DMS 273 treated with DMSO at 0.1 percent for 48 hours (cell line): ENCODE measurements at places on chromosomes 3 and 15.

DNA sequence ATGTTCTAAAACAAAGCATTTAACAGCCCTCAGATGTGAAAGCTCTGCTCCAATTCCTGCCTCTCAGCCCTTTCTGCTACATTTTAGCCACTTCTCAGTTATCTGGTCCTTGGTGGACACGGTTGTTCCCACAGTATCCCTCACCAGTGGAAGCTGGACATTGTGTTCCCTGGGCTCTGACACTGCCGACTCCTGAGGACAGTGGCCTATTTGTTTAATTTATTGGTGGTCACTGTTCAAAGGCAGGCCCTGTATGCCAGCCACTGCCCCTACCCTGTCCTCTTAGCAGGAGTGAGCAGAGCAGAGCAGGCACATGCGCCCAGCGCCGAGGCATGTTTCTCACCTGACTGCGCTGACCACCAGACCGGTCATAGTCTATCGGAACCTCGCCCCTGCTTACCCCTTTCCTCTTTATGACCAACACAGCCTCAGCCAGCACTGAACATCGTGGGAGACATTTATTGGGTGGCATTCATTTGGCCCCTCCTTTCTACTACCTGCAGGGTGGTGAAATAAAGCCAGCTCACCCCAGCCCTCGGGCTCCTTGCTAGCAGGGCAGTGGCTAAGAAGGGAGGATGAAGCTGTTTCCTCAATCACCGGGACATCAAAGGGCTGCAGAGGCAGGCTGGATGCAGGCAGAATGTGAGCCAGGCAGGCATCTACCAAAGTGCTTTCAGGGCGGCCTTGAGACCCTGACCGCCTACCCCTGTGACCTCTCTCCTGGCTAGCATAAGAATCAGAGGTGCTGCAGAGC is 54.3 kb upstream of the HACD2 start:
- DNase-seq: no peak

GRCh38 chr3:65196663-65197062 is 508.9 kb upstream of the ADAMTS9 start:
- no peak for DNase-seq

- DNase-seq: no peak
Observed at GRCh38 chr3:65342084-65342683, 654.4 kb upstream of the ADAMTS9 start.

GRCh38 chr15:70098153-70098460 is 390 bp upstream of the TLE3 start:
- no peak for DNase-seq

DNA sequence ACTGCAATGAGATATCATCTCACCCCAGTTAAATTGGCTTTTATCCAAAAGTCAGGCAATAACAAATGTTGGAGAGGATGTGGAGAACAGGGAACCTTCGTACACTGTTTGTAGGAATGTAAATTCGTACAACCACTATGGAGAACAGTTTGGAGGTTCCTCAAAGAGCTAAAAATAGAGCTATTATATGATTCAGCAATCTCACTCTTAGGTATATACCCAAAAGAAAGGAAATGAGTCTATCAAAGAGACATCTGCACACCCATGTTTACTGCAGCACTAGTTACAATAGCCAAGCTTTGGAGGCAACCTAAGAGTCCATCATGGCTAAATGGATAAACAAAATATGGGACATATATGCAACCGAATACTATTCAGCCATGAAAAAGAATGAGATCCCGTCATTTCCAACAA is 68.0 kb upstream of the HES1 start:
- DNase-seq: no peak

GRCh38 chr15:96070636-96071035 is 259.9 kb upstream of the NR2F2 start:
- DNase-seq: no peak

GRCh38 chr15:29470311-29470710 is 200.7 kb upstream of the NSMCE3 start:
- DNase-seq: no peak
